Effector memory CD4-positive, alpha-beta T cell (primary cell): ENCODE measurements at places on chromosomes 2 and 18.

- DNase-seq = no peak
These were observed 47.9 kb upstream of the PELI1 start for GRCh38 chr2:64192125-64192479.

- peak; percentile 57 for DNase-seq
These were observed 46.9 kb upstream of the USP14 start for GRCh38 chr18:111306-112014.

GRCh38 chr18:73099759-73100158 lies 232.0 kb upstream of the NETO1 start:
- no peak for DNase-seq

- no peak for DNase-seq
These were observed 4.3 kb downstream of the CASP8 start for GRCh38 chr2:201264472-201265173.

GRCh38 chr18:13524811-13525210 lies 201.5 kb downstream of the FAM210A start:
- DNase-seq = no peak
